ENCODE measurements at places on chromosomes 3 and 15.

DNA sequence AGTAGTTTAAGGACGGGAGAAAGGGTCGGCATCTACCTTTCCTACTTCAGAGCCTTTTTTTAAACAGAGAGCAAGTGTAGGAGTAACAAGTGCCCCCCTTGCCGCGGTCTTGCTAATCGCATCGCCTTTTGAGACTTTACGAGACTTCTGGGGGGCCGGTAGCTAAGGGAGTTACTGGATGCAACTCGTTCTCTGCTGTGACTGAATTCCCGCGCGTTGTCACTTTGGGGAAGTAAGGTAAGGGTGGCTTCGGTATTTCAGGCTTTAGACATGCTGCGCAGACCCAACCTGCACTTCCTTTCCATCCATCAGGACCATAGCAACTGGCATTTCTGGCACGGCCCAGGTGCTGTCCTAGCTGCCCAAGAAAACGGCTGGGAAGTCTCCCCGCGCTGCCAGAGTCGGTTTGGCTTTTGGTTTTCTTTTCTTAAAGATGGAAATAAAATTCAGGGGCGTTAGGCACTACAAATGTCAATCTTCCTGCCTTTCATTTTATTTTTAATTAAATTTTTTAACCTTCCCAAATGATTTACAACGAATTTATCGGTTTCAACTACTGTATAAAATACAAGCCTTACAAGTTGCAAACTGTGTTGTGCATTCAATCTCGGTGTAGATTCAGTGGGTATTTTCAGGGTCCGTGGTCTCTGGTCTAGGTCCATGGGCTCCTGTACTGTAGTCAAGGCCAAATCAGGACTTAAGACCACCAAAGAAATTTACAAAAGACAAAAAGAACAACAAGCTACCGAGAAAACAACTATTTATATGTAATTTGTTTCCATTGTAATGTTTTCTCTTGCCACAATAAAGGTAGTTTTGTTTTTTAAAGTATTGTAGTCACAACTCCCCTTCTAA lies 3.5 kb downstream of the MECOM start:
- no peak for DNase-seq

- peak; percentile 43 for DNase-seq
Measured at GRCh38 chr15:24878153-24878552, 76.6 kb upstream of the SNRPN start.

- no peak for DNase-seq
Measured at GRCh38 chr3:14177580-14178246, 688 bp downstream of the XPC start.

DNA sequence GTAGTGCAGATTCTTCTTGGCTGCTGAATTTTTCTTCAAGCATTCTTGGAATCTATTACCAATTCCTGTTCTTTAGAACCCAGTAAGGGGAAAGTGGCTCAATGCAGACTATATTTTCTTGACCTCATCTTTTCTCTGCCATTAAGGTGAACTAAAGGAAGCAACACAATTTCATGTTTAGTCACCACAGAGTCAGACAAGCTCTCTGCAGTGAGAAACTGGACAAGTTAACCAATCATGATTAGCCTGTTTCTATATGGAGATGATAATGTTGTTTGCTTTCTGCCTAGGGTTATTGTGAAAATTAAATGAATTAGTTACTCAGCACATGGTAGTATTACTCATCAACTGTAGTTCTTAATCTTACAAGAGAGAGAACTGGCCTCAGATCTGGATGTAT lies 1075.1 kb downstream of the AGBL1 start:
- DNase-seq = no peak

DNA sequence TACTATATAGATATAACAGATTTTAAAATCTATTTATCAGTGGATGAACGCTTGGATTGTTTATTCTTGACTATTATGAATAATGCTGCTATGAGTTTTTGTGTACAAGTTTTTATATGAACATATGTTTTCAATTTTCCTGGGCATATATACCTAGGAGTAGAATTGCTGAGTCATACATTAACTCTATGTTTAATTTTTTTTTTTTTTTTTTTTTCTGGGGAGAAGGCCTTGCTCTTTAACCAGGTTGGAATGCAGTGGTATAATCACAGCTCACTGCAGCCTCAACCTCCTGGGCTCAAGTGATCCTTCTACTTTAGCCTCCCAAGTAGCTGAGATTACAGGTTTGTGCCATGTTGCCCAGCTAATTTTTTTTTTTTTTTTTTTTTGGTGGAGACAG lies 9.1 kb downstream of the CIDEC start:
- DNase-seq = no peak

GRCh38 chr15:94744080-94744793 lies 512.9 kb downstream of the MCTP2 start:
- no peak for DNase-seq

DNA sequence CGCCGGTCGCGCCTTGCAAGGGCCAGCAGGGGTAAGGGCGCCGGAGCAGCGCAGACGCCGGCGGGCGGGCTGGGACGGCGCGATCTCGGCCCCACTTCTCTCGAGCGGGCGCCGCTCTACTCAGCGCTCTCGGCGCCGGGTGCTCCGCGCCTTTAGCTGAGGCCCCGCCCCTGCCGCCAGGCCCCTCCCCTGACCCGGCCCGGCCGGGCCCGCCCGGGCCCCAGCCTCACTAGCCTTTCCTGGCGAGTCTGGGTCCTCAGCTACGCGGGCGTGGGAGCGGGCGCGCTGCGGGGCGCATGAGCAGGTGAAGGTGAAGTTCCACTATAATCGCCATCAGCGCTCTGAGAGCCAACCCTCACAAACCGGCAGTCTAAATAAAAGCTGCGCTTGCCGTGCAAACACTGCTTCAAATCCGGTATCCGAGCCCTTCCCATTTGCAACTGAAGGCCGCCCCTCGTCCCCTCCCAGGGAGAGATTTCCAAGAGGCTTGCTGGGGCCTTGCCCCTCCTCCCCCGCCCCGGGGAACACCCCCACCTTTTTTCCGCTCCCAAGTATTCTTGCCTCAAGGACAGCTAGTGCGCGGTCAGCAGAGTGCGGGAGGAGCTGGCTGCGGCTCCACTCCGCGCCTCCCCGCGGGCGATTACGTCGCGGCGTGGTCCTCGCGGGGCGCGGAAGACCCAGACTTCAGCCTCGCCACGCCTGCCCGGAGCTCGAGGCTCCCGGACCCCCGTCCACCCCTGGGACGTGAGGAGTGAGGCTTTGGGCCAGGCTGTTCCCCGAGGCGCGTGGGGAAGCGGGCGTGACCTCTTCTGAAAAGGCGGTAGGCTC lies at the start of gene RPP25:
Gene RPP25, minus strand, starts transcription at position 125 of the 828 bp plus-strand sequence. CDS start 189 bp downstream, outside the sequence.
- no peak for DNase-seq

GRCh38 chr15:28021281-28022039 lies 77.7 kb downstream of the OCA2 start:
- no peak for DNase-seq

- no peak for DNase-seq
Measured at GRCh38 chr3:45180051-45180450, 33.9 kb upstream of the CDCP1 start.

DNA sequence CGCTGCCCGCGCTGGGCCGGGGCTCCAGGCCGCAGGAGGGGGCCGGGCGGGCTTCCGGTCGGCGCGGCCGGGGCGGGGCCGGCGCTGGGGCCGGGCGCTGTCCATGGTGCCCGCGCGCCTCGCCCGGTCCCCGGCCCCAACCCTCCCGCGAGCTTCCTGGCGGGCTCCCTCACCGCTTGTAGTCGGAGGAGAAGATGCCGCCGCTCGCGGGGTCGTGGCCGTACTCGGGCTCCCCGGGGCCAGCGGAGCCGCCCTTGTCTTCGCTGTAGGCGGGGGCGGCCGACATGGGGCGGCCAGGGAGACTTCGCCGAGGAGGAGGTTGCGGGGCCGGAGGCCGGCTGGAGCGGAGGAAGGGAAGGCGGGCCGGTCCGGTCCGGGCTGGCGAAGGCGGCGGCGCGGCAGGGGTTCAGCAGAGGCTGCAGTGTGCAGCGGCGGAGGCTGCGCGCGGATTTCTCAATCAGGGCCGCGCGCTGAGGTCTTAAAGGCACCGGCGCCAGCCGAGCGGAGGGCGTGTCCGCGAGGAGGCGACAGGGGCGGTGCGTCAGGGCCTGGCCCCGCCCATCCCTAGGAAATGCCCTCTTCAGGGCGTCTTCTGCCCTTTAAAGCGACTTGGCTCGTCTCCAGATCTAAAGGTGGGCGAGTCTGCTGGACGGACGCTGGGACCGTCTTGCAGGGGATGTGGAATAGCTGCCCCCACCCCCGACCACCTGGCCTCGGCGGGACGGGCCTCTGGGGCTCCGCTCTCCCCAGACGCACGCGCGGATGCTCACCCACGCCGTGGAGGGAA lies at the start of gene AP3B2:
Gene AP3B2, minus strand, starts transcription at position 455 of the 787 bp plus-strand sequence. Its CDS starts 169 bp downstream, at position 286.
- peak; percentile 13 for DNase-seq

GRCh38 chr15:64224511-64224910 lies 61.7 kb upstream of the PPIB start:
- peak; percentile 53 for DNase-seq

GRCh38 chr3:102224171-102224570 lies 210.6 kb upstream of the ZPLD1 start:
- no peak for DNase-seq

DNA sequence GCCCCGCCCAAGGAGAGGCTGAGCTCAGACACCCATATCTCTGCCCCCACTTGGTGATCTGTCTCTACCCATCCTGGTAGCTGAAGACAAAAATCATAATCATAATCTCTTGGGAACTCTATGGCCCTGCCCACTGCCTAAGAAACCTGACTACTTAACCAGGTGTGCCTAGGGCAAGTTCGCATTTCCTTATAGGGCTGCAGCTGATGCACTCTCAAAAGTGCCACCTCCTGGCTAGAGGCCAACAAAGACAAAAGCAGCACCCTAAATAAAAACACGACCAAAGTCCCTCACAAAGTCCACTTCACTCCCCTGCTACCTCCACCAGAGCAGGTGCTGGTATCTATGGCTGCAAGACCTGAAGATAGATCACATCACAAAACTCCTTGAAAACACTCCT lies 250.4 kb upstream of the SLITRK3 start:
- DNase-seq = no peak

DNA sequence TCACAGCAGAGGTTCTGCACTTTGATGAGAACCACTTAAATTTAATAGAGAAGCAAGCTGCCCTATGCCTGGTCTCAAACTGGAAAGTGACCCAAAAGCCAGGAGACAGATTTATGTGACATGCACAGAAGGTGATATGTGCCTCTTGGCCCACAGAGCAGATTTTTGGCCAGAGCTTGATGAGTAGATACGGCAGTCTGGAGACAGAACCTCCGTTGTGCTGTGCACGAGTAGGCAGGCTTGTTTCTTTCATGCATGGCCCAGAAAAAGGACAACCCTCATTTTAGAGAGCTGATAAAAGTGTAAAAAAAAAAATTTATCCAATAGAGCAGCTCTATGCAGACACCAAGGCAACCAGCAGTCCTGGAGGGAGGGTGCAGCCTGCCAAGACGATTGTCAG lies 423.1 kb downstream of the CNTN6 start:
- DNase-seq = no peak

DNA sequence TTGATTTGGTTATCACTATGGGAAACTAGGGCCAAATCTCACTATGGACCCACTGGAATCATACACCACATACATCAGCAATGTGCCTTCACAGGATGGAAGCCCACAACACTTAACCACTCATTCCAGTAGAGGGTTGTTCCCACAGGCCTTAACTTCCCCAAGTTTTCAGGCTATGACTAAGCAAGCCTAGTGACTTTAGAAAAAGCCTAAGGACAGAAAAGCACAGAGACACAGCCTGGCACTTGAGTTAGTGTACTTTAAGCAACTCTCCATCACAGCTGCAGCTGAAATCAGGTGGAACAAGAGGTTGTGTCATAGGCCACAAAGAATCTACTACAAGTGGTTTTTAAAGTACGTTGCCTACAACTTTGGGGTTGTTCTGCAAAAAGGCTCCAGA lies 128.7 kb downstream of the LRRN1 start:
- no peak for DNase-seq

GRCh38 chr3:110814170-110815007 lies 257.2 kb upstream of the NECTIN3 start:
- DNase-seq = no peak

GRCh38 chr3:127844326-127844942 lies 22.1 kb upstream of the MGLL start:
- no peak for DNase-seq

DNA sequence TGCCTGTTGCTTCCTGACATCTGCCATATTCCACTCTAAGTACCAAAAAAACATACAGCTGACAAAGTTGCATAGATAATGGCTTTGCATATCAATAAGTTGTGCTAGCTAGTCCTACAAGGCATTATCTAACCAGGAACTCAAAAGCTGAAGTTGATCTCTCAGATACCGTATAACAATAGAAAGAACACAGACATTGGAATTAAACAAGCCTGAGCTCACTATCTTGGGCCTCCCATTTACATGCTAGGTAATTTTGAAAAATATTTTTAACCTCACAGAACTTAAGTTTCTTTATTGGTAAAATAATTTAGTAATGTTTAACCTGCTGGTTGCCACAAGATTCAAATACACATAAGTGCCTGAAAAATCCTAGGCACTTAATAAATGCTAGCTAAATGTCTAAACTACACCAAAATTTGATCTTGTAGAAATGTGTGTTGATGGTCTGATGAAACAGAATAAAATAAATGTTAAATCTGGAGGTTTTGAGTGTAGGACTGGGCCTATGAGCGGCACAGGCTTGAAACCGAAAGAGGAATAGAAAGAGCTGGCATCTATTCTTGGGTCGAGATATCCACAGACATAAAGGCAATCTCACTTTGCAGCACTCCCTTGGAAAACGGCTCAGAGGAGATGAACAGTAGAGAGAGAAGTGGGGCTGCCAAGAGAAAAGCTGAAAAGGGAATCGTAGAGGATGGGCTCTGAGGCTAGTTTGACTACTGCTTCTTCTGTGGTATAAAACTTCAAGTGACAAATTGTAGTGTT lies 29.9 kb upstream of the TTC14 start:
- no peak for DNase-seq

DNA sequence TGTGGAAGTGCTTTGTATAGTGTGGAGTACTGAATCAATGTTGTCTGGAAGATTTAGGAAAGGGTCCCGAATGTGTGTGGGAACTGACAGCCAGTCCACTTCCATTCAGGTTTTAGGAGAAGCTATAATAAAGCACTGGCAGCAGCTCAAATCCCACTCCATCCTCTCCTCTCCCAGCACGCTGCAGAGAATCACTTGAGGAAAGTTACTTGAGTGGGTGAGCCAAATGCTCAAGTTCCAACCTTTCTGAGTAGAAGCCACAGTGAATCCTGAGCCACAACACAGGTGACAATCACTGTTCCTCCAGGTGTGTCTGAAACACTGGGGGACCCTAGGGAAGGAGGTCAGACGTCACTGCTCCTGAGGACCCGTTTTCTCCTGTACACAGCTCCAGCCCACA lies 106.5 kb downstream of the TIGIT start:
- DNase-seq = no peak

- DNase-seq = no peak
Measured at GRCh38 chr3:8713901-8714759, 19.5 kb upstream of the CAV3 start.

GRCh38 chr3:152263711-152264110 lies 5.0 kb upstream of the MBNL1 start:
- no peak for DNase-seq

GRCh38 chr15:43316971-43317346 lies 13.4 kb downstream of the LCMT2 start:
- DNase-seq = no peak

All from LNCaP clone FGC (cell line).